Stimulated activated naive CD4-positive, alpha-beta T cell (primary cell): ENCODE measurements at places on chromosomes 3 and 15.

- DNase-seq, result no peak
Measured at GRCh38 chr15:73079565-73079964, 27.3 kb downstream of the NEO1 start.

DNA sequence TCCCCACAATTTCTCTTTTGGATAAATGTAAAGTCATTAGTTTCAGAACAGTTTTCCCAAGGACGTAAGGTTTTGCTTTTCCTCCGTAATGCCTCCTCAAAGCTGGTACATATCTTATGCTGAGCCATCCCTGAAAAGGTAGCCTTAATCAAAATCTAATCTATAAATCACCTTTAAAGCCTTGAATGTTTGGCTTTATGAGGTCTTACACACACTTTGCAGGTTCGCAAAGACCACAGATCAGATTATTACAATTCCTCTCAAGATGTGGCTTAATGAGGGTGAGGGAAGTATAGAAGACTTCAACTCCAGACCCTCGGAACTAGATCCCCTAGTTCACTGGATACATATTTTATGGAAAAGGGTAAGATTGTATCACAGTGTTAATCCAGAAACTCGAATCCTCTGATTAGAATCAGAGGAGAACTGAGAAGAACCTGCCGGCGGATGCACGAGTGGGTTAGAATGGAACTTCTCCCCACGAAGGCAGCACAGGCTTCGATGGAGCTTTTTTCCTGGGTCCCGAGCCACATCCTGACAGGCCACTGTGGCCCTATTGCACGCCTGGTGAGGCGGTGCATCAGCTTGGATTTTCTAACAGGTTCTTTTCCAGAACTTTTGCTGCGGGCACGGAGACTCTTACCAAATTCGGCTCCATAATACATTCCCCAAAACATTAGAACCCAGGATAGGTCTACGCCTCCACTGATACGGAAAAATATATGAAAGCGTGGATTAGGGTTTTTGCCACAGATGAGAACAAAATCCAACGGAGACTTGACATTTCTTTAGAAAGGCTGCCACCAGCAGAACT is 1.2 kb downstream of the CTXND1 start:
- DNase-seq, result no peak

GRCh38 chr3:165195241-165195639 is 944 bp downstream of the SLITRK3 start:
- DNase-seq, result no peak

GRCh38 chr15:96992817-96993216 is 662.3 kb downstream of the NR2F2 start:
- DNase-seq, result no peak

DNA sequence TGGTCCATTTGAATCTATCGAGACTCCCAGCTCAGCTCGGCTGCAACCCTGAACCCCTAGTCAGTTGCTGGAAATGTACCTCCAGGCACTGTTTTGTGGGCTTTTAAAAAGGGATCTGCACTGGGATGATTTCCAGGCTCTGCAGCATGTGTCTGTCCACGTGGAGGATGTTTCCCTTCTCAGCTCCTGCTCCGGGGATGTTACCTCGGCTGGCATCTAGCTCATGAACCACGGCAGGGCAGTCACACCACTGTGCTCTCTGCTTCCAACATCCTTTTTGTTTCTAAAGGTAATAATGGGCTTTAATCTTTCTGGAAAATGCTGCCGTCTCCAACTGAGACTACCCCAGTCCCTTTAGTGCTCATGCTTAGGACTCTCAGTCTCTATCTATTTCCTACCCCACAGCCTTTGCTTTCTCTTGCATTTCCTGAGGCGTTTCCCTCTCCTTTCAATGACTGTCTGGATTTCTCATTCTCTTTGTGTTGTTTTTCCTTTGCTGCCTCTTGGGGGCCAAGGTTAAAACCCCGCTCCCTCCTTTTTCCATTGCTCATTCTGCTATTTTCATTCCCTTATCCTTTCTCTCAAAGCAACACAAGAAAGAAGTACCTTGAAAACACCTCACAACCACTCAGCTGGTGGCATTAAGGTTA is 42.9 kb upstream of the AKAP13 start:
- DNase-seq, result no peak

- no peak for DNase-seq
Measured at GRCh38 chr3:102410616-102411015, 24.2 kb upstream of the ZPLD1 start.

GRCh38 chr15:91099995-91100813 is at the start of gene SV2B:
Gene SV2B (plus strand): TSS chr15:91100257. CDS start chr15:91226264, 126,007 bp downstream.
- DNase-seq, result no peak

DNA sequence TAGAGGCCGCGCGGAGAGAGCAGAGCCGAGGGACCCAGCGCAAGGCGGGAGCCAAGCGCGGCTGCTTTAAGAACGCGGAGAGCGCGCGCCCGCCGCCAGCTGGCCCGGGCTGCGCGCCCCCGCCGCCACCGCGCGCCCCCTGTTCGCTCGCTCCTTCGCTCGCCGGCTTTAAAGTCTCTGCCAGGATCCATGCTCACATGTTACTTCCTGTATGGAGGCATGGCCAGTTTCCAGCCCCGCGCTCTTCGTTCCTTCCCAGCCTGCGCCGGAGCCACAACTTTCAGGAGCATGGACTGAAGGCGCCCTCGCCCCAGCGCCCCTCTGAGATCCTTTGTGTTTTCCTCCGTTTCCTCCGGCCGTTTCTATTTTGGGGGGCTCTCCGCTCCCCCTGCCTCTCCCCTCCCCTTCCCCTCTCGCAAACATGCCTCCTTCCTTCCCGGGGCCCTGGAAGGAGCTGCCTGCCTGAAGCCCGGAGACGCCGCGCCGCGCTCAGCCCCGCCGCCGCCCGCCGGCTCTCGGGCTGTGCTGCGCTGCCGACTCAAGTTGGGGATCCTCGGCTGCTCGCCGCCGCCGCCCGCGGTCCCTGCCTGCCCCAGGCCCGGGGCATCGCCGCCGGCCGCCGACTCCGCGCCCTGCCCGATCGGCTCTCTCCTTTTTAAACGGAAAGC is at the start of gene PTPRG:
PTPRG (plus strand) TSS at position 198 of the 668 bp plus-strand sequence. CDS start 717 bp downstream, outside the sequence.
- no peak for DNase-seq

DNA sequence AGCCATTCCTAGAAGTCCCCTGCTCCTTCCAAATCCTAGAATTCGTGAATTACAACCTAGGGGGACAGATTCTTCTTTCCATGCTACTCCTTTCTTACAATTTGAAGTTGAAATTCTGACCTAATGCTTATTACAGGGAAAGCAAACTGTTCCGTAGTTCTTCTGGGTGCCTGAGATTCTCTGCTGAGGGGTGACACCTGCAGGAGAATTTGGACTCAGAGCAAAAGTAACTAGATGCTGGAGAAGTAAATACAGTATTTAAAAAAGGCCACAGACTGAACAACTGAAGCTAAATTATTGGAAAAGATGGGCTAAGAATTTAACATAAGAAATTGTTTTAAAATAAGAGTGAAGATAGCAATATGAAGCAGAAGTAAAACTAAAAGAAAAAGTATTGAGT is 37.9 kb downstream of the ACAD9 start:
- DNase-seq, result no peak

DNA sequence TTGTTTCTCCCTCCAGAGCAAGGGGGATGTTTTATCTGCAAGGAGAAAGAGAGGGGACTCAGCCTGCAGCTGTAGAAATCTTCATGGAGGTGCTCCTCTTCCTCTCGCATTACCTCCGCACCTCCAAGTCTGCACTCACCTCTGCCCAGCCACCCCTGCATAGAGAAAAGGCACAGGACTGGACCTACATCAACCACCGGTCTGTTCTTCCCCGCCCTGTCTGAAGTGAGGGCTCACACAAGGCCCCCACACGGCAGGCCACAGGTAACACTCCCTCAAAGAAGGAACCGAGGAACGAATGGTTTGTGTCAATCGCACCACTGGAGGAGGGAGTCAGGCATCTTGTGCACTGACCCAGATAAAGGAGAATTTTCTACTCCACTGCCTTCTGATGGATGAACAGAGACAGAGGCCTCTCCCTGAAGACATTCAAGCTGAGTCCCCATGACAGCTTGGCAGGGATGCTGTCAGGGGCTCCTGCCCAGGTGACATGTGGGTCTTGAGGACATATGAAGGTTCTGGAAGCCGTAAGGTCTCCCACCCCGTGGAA is 260.3 kb downstream of the XXYLT1 start:
- DNase-seq, result no peak

DNA sequence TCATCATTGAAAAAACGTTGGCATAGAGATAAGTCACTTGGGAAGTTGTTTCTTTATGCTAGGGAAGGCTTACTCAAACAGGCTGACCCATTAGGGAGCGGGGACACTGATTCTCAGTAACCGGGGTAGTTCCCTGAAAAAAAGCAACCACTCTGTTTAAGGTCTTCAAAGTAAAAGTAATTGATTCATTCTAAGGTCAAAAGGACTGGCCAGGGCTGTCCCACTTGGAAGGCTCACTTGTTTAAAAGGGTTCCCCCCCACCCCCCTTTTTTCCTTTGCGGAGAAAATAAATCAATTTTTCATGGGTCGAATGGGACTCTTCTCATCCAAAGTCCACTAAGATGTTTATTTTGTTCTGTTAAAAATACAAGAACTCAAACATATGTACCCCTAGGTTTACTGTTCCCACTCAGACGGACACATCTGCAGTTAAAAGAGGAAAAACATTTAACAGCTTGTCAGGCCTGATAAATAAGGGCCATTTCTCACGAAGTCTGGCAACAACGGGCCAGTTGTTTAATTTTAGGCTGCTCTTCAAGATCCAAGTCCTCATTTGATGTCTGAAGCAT is 53.0 kb downstream of the ARHGEF3 start:
- DNase-seq, result no peak

DNA sequence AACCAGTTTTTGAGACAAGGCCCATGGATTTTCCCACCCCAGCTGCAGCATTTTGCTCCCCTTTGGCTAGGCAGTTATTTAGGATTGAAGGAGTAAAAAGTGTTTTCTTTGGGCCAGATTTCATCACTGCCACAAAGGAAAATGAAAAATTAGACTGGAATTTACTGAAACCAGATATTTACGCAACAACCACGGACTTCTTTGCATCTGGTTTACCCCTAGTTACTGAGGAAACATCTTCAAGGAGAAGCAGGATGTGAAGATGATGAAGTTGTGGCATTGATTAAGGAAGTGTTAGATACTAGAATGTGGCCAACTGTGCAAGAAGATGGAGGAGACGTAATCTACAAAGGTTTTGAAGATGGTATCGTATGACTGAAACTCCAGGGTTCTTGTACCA is 165.2 kb upstream of the MYRIP start:
- no peak for DNase-seq

DNA sequence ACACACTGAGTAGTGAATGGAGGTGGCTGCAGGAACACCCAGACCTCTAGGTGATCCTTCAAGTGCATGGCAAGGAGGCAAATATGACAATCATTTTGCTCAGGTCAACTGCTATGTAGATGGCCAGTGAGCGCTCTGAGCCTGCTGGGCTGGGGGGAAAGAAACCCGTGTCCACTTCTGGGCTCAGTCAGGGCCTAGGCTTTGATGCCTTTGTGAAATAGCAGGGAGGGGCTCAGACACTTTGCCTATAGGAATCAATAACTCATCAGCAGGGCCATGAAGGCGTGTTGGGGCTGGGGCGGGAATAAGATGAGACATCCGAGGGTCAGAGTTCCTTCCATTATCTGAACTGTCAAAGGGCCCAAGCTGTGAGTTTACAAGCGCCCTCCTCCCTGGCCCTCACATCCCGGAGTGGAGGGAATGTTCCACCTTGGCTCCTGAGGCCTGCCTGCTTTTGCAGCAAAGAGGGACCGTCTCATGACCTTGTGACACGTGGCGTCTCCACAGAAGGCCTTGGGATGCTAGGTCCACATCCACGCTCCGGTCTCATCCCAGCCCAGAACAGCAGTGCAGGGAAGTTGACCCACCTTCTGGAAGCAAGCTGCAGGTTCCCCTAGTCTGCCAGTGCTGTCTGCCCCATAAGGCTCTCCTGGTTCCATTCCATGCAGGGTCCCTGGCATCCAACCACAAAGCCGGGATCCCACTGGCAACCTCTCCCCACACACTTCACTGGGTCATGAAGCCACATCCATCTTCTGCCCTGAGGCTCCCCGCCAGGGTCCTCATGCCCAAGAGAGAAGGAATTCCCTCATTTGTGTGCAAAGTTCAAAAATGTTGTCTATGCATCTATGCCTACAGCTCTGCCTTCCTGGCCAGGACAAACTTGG is 78.4 kb downstream of the CHSY1 start:
- no peak for DNase-seq
